ENCODE measurements at places on chromosomes 12 and 14. TPM values are rescaled to one million over a fixed set of nuclear protein-coding genes. Genes with fewer than 3 reads are reported as not detected.

The NT5DC3 gene
- total RNA-seq, result 5.5 TPM

The TMPO gene
- total RNA-seq, result 44.4 TPM

The OVCH1 gene
- total RNA-seq, result not detected

The TSPAN31 gene
- total RNA-seq, result 80.0 TPM

The PRICKLE1 gene
- 12.6 TPM for total RNA-seq

Measured in placental epithelial cell (primary cell).